ENCODE measurements at places on chromosomes 13 and 19.
A peak's percentile ranks its signal among the peaks of the same experiment; 100 is the strongest.

DNA sequence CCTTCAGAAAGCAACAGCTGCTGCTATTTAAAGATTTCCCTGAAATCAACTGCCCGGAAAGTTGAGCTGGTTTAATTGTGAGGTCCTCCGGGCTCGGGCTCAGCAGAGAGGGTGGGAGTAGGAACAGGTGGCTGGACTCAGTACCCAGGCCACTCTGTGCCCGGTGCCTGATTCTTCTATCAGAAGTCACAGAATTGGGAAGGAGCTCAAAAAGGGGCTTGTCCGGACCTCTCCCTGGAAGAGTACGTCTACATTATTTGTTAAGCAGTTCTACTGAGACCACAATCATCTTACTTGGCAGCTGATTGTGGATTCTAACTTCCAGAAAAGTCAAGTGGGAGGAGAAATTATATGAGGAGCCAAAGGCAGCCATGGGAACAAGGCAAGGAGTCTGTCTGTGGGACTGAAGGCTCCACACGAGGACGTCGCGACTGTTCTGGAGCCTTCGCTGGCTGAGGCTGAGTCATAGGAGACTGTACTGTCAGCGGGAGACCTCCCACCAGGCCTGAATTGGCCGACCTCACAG lies 91.7 kb upstream of the ANKRD10 start:
- DNase-seq: peak; percentile 70

DNA sequence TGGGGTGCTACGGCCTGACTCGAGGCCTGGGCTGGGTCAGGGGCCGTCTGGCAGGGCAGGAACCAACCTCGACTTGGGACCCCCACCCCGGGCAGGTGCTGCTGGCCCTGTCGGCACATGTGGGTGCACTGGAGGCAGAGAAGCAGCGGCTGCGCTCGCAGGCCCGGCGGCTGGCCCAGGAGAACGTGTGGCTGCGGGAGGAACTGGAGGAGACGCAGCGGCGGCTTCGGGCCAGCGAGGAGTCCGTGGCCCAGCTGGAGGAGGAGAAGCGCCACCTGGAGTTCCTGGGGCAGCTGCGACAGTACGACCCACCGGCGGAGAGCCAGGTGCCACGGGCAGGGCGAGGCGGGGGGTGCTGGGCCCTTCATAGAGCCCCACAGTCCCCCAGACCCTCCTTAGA lies 5.9 kb downstream of the KLC3 start:
- no peak for DNase-seq

- DNase-seq: no peak
Measured at GRCh38 chr19:28885965-28886364, 327.0 kb downstream of the UQCRFS1 start.

GRCh38 chr19:31354316-31354715 lies 5.1 kb upstream of the TSHZ3 start:
- no peak for DNase-seq

GRCh38 chr19:16376649-16377048 lies 52.0 kb downstream of the KLF2 start:
- DNase-seq: no peak

- DNase-seq: peak; percentile 44
Measured at GRCh38 chr19:15248648-15249527, 16.6 kb upstream of the EPHX3 start.

- no peak for DNase-seq
Measured at GRCh38 chr13:73464758-73465616, 406.2 kb downstream of the KLF5 start.

- DNase-seq: peak; percentile 19
Measured at GRCh38 chr19:8468761-8469373, 24.1 kb downstream of the HNRNPM start.

GRCh38 chr19:3047496-3048189 lies 14.7 kb downstream of the TLE5 start:
- DNase-seq: peak; percentile 37

GRCh38 chr19:16496613-16496983 lies 404 bp downstream of the C19orf44 start:
- DNase-seq: peak; percentile 15

DNA sequence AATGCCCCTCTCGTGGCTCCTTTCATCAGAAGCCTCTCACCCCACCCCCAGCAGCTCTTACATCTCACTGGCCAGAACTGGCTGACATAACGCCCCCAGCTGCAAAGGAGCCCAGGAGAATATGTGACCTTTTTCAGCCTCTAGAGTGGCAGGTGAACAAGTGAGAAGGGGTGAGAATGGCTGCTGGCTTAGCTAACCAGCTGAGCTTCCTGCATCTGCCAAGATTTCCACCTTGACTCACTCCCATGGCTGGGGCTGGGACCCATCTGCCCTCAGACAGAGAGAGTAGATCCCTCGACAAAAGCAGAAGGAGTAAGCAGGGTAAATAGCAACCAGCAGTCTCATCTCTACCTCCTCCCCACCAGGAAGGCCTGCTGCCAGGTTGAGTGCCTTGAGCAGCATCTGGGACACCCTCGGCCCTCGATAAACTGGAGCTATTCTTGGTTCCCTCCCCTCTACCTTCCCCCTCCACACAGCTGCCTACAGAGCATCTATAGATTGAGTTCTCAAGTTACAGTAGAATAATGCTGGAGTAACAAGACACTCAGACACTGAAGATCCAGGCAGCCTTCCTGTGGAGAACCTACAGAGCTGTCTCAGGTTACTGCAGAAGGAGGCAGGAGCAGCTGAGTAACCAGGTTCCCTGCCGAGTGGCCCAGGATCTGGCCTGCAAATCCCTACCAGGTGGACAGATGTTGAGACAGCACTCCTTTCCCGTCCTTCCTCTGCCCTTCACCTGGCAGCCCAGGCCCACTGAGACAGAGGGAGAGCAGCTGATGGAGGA lies 15.5 kb downstream of the KASH5 start:
- no peak for DNase-seq

GRCh38 chr13:35768073-35768472 lies 291.6 kb upstream of the MAB21L1 start:
- DNase-seq: no peak

- DNase-seq: no peak
Measured at GRCh38 chr19:43408043-43408442, 6.6 kb upstream of the TEX101 start.

DNA sequence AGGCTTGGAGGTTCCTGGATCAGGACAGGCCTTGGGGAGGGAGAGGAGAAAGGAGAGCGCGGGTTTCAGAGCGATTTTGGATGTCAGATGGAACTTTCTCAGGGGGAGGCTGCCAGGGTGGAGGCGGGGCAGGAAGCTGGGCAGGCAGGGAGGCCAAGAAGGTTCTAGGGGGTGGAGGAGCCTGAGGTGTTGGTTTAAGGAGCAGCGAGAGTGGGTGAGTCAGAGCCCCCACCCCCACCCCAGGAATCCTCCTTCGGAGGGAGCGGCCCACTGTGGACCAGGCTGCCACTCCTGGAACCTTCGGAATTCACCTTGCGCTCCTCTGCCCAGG lies 15.9 kb upstream of the NOP53 start:
- peak; percentile 49 for DNase-seq

DNA sequence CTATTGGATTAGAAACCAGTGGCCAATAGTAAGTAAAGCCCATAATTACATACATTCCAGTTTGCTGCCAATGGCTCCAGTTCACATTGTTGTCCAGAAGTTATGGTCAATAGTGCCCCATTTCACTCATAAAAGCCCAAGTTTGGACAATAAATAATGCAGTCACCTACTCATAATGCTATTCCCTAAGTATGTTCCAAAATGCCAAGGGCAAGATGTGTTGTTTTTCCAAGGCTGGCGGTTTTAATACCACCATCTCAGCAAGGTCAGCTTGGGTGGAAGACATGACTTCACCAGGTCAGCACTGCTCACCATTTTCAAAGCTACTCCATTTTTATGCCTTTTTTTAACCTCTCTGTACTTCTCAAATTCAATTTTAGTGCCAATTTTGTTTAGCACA lies 32.7 kb downstream of the KCTD12 start:
- no peak for DNase-seq

GRCh38 chr13:98275681-98276171 lies 98.7 kb upstream of the RNF113B start:
- DNase-seq: no peak

DNA sequence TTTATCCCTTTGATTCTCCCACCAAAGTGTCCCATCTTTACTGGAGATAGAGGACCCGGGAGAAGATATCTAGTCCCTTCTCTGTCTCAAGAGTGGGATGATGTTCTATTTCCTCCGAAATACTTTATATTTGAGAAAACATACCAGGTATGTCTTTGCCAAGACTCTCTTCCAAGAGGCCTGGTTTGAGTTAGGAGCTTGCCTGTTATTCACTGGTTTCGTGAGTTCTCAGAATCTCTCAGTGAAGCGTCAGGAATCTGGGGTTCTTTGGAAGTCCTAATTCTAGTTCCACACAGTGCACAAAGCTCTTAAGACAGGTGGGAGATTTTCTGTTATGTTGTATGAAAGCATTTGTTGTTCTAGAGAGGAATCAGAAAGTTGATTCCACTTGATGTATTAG lies 182.0 kb downstream of the DNAJC15 start:
- no peak for DNase-seq

- DNase-seq: no peak
Measured at GRCh38 chr13:110444226-110444653, 117.3 kb downstream of the RAB20 start.

GRCh38 chr19:50501186-50501567 lies 9.8 kb downstream of the JOSD2 start:
- DNase-seq: no peak

DNA sequence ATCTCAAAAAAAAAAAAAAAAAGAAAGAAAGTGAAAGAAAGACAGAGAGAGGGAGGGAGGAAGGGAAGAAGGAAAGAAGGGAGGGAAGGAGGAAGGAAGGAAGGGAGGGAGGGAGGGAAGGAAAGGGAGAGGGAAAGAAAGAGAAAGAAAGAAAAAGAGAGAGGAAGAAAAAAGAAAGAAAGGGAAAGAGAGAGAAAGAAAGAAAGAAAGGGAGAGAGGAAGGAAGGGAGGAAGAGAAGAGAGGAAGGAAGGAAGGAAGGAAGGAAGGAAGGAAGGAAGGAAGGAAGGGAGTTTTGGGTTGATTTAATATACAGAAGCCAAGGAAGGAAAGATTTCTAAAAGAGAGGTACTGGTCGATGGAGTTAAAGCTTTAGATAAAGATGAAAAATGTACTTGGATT lies 28.8 kb downstream of the DEDD2 start:
- DNase-seq: no peak

DNA sequence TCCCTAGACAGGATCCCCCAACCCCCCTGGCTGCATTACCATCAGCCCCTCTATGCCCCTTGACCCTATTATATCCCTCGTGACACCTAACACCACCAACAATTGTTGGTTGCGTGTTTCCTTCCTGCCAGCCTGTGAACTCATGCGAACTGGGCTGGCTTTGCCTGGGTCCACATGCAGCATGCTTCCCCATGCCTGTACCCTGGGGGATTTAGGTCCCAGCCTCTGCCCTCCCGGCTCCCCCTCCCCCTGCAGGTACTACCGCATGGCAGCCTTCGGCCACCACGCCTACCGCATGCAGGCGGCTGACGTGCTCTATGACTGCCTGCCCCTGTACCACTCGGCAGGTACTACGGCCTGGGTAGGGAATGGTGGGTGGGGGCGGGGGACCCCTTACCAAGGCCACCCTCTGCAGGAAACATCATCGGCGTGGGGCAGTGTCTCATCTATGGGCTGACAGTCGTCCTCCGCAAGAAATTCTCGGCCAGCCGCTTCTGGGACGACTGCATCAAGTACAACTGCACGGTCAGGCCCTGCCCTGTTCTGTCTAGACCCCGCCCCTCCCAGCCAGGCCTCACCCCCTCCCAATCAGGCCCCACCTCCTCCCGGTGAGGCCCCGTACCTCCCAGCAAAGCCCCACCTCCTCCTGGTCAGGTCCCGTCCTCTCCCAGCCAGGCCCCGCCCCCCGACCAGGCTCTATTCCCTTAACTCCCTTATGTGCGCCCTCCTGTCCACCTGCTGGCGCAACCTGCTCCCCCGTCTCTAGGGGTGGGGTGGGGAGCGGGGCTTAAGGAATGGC lies 18.5 kb downstream of the SLC27A1 start:
- no peak for DNase-seq

GRCh38 chr19:55355213-55355821 lies 798 bp upstream of the COX6B2 start:
- no peak for DNase-seq

DNA sequence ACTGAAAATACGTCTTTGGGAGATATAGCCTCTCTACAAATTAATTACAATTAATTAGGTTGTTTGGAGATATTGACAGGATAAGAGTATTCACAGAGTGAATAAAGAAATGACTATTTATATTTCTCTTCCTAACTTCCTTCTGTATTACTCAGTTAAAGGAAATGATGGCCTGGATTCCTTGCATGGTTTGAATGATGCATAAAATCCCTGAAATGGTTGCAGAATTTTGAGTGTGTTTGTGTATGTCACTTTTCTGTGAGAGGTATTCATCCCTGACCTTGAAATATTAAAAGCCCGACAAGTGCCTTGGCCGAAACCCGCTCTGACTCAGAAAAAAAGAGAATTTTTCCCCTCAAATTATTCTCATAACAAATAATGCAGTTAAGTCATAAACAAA lies 90.0 kb downstream of the PDS5B start:
- no peak for DNase-seq

- DNase-seq: no peak
Measured at GRCh38 chr13:29483623-29484022, 111.9 kb downstream of the SLC7A1 start.

DNA sequence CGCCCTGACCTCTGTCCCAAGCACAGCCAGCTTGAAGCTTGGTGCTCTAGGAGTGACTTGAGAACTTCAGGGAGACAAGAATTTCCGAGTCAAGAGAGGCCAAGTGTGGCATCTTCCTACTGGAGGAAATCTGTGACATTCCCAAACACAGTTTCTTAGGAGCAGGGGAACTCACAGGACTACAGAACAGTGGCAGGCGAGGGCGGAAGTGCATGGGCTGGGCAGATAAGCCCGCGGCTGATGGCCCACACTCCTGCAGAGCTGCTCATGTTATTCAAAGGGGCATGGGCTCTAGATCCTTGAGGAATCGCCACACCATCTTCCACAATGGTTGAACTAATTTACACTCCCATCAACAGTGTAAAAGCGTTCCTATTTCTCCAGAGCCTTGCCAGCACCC lies 168.8 kb downstream of the KATNAL1 start:
- DNase-seq: no peak

- no peak for DNase-seq
Measured at GRCh38 chr13:99307247-99307646, at the start of gene GPR183. TSS of gene GPR183 (minus strand) at chr13:99307399. CDS start at chr13:99296145, 11,254 bp downstream.

GRCh38 chr13:68128297-68128915 lies 898.3 kb upstream of the PCDH9 start:
- no peak for DNase-seq

DNA sequence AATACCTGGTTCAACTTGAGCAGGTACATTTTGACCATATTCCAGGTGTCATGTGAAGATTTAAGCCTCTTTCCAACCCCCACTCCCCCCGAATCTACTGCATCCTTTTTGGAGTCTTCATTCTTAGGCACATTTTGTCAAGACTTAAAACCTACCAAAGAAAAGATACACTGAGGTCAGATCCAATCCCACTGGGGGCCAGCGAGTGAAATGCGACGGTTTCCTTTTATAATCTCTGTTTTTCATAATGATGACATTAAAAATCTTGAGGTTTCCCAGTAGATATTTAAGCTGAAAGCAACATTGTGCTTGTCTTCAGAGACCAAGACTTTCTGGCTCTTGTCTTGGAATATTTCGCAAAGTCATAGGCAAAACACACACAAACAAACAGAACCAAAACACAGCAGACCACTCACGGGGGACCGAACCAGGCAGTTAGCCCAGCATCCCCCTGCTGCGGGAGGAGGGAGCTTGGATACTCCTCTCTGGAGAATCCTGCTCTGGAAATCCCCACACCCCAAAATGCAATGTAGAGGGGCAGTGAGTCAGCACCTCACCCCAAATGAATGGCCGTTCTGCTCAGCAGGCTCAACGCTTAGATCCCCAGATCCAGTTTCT lies 506 bp upstream of the GAS6 start:
- no peak for DNase-seq

Measured in non-pigmented ciliary epithelial cell (primary cell).